ENCODE measurements at places on chromosomes 1 and 21. TPM values are rescaled to one million over a fixed set of nuclear protein-coding genes. Genes with fewer than 3 reads are reported as not detected.

Gene CRYBG2
- 1.5 TPM for total RNA-seq

Gene NCMAP
- total RNA-seq: 0.16 TPM

Gene C1orf141
- total RNA-seq: not detected

Gene ATP6V1G3
- not detected for total RNA-seq

Gene LRRN2
- 0.90 TPM for total RNA-seq

Gene PRAMEF27
- total RNA-seq: not detected

Gene ADAMTS1
- 96.6 TPM for total RNA-seq

Gene FCGR1A
- total RNA-seq: 10.4 TPM

Gene AQP10
- total RNA-seq: not detected

Gene PEAR1
- 9.3 TPM for total RNA-seq

Gene CELA3A
- total RNA-seq: not detected

Gene KRTAP19-6
- not detected for total RNA-seq

Gene OLIG2
- total RNA-seq: not detected

Gene CD1E
- total RNA-seq: 0.69 TPM

Gene F3
- 9.7 TPM for total RNA-seq

Gene GPR37L1
- 0.05 TPM for total RNA-seq

Gene POMGNT1
- 20.0 TPM for total RNA-seq

Gene MPL
- total RNA-seq: not detected

Gene MNDA
- 9.0 TPM for total RNA-seq

Gene PGLYRP3
- total RNA-seq: not detected

Gene BLACAT1
- not detected for total RNA-seq

Gene GNG12
- 264 TPM for total RNA-seq

Gene UQCRH
- total RNA-seq: 271 TPM

Gene SCCPDH
- total RNA-seq: 80.2 TPM

Gene KRTAP19-3
- total RNA-seq: not detected

Gene SLAMF9
- total RNA-seq: not detected

Gene RGS8
- total RNA-seq: 0.05 TPM

Gene C8A
- not detected for total RNA-seq

Gene KRTAP21-2
- total RNA-seq: not detected

Gene KRTAP15-1
- total RNA-seq: not detected

Gene PDPN
- total RNA-seq: 19.1 TPM

Gene HES2
- total RNA-seq: 0.53 TPM

Gene DNALI1
- total RNA-seq: 2.0 TPM

Gene POU2F1
- total RNA-seq: 31.3 TPM

Gene MYCL
- total RNA-seq: 35.1 TPM

Gene AMY1B
- not detected for total RNA-seq

Gene PLPPR4
- 23.8 TPM for total RNA-seq

Gene CFAP298
- 16.7 TPM for total RNA-seq

Gene KDF1
- total RNA-seq: 2.3 TPM

Gene OR2T29
- total RNA-seq: not detected

Gene NFIA
- total RNA-seq: 105 TPM

Gene STIL
- total RNA-seq: 13.0 TPM

Gene FCRL5
- total RNA-seq: 0.11 TPM

Gene ERICH3
- total RNA-seq: 0.79 TPM

Gene MX2
- total RNA-seq: 10.3 TPM

Gene SLC35E2B
- total RNA-seq: 29.9 TPM

Gene DNAJC16
- 18.7 TPM for total RNA-seq

Gene OLFM3
- 2.3 TPM for total RNA-seq

Gene LDLRAD1
- total RNA-seq: not detected

Measured in urinary bladder (tissue), 4 donors.